ENCODE measurements at places on chromosomes 1 and 21.

GRCh38 chr1:2981981-2982614, 39.2 kb upstream of the ACTRT2 start:
- DNase-seq = no peak

GRCh38 chr1:153202006-153202405, 1.2 kb upstream of the LELP1 start:
- no peak for DNase-seq

GRCh38 chr1:177355575-177355974, 184.8 kb downstream of the BRINP2 start:
- no peak for DNase-seq

GRCh38 chr21:41622831-41623548, 115.0 kb upstream of the TMPRSS2 start:
- no peak for DNase-seq

GRCh38 chr1:205368478-205368877, 11.8 kb upstream of the KLHDC8A start:
- DNase-seq = no peak

- DNase-seq = no peak
Observed at GRCh38 chr1:51867479-51868232, 10.9 kb downstream of the NRDC start.

DNA sequence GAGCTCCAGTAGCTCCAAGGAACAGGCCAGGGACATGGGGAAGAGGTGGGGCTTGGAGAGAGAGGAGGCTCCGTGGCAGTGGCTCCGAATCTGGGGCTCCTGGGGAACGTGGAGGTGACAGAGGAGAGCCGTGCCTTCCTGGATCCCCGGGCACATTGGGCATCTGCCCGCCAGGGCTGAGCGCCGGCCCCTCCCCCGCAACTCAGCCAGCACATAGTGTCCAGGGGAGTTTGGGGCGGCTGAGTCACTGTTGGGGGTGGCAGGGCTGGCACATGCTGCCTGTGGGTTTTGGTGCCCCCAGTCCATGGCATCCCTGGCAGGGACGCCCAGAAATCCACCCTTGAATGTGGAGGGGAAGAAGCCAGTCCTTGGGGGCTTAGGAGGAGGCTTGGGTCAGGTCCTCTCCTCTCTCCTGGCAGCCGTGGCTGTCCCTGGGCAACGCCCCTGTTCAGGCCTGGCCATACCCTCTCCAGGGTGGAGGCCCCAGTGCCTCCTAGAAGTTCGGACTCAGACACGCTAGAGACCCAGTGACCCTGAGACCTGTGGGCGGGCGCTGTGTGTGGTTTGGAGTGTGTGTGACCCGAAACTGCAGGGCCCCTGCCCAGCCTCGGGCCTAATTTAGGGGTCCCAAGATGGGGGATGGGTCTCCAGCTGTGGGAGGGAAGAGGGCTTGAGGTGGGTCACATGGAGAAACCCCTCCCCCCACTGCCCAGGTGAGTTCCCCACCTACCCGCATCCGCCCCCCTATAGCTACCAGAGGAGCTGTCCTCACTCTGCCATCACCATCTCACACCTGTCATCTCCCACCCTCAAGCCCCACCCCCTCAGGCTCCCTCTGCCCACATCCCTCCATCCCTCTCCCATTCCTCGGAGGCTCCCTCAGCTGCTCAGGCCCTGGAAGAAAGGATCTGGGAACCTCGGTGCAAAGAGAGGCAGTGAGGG, 1.6 kb downstream of the HSPB7 start:
- no peak for DNase-seq

DNA sequence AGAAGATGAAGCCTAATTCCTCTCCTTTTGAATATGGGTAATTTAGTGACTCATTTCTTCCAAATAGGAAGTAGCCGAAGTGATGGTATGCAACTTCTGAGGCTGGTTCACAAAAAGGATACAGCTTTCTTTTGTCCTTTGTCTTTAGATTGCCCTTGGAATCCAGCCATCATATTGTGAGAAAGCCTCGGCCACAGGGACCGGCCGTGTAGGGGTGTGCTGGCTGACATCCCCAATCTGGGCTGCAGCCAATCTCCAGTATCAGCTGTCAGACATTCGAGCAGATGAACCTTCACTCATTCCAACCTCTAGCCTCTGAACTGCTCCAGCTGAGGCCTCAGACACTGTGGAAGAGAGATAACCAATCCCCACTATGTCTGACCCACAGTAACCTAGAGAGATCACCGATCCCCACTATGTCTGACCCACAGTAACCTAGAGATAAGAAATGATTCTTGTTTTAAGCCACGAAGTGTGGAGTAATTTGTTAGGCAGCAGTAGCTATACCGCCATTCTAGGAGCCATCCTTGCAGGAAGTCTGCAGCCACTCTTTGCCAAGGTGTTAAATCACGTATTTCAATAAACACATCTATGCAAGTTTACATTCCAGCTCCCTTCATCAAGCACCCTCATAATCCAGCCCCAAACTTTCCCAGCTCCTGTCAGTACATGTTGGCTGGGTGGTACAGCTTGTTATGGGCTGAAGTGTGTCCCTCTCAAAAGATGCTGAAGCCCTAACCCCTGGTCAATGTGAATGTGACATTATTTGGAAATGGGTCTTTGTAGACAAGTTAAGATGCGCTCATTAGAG, 2.9 kb upstream of the DIP2A start:
- DNase-seq = no peak

DNA sequence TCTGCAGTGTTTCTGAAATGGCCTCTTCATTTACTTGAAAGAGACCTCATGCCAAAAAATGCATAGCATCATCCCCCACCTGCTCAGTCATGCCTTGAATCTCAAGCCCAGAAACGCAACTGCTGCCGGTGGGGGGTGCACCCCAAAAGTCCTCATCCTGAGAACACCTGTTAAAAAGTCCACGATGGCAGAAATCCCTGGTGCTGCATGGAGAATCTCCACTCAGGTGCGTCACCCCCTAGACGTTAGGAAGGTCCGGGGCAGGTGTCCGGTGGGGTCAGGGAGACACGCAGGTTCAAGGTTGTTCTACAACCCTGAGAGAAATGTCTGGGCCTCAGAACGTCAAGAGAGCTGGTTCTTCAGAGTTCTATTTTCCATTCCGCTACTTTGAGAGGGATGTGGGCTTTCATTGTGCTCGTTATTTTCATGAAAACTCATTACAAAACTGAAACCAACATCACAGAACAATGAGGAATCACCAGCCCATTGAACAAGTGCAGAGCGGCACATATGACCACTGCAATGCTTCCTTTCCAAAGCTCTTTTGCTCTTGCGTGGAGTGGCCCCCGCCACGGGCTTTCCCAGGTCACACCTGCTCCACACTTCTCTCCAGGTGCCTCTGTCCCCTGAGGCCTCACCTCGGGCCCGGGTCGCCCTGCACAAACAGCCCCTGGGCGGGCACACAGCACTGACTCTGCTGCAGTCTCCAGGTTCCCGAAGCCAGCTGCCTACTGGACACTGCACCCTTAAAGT, 201.9 kb downstream of the TOMM20 start:
- DNase-seq = no peak

- DNase-seq = no peak
Observed at GRCh38 chr1:147652306-147652705, 18.0 kb downstream of the ACP6 start.

- DNase-seq = no peak
Observed at GRCh38 chr1:9573723-9574122, 15.0 kb upstream of the TMEM201 start.

DNA sequence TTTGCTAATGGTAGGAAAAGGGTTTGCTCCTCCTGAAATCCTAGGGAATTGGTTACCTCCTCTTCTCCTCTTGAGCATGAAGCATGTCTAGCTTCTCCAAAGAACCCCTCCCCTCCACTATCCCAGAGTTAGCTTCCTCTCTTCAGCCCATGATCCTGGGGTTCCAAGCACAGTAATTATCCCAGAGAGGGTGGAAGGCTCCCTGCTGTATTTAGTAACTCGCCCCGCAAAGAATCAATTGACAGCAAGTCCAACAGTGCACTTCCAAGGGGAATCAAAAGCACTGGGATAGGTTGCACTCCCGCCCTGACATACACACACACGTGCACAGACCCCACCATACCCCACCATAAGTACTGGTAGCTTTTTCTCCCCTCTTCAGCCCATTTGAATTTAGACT, 3.1 kb downstream of the S100A8 start:
- DNase-seq = no peak

DNA sequence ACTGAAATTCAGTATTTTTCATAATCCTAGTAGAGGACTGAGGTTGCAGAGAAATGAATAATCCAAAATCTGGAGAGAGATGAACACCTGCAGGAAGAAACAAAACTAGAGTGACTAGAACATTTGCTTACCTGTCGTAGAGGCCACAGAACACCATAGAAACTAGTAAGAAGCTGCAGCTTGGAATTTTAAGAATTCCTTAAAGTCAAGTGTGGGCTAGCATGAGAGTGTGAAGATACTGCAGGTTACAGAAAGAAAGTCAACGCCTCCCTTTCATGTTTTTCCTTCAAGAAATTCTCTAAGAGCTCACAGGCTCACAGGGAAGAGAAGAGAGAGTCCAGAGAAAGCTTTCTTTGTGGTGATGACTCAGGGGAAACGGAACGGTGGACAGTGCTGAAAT, 633.7 kb downstream of the LRRIQ3 start:
- no peak for DNase-seq

GRCh38 chr21:43187715-43188114, 18.9 kb downstream of the CRYAA start:
- no peak for DNase-seq

GRCh38 chr21:14259747-14260146, 43.8 kb downstream of the RBM11 start:
- DNase-seq = no peak

GRCh38 chr21:34878940-34879339, 170.2 kb downstream of the RUNX1 start:
- DNase-seq = no peak

- no peak for DNase-seq
Observed at GRCh38 chr1:226360106-226360746, 47.7 kb downstream of the PARP1 start.

DNA sequence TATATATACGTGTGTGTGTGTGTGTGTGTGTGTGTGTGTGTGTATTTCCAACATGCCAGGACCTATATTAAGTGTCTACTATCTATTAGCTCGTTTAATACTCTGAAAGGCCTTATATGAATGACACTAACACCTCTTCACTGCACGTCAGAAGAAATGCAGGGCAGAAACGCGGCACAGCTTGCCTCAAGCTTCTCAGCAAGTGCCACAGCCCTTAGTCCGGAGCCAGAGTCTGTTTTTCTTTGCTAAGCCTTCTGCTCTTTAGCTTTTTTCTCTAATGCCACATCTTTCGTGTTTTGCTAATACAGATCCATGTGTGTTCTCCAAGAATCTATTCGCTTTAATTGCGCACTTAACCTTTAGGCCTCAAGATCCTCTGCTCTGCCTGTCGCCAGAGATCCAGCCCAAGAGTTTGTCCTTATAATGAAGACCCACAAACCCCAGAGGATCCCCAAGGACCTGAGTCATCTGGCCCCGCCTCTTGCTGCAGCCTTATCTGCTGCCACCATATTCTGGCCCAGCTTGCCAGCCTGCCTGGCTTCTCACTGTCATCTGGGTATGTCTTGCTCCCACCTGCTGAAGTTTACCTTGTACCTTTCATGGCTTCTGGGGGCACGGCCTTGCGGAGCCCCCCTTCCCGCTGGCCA, 2.0 kb upstream of the TRIM58 start:
- DNase-seq = no peak

DNA sequence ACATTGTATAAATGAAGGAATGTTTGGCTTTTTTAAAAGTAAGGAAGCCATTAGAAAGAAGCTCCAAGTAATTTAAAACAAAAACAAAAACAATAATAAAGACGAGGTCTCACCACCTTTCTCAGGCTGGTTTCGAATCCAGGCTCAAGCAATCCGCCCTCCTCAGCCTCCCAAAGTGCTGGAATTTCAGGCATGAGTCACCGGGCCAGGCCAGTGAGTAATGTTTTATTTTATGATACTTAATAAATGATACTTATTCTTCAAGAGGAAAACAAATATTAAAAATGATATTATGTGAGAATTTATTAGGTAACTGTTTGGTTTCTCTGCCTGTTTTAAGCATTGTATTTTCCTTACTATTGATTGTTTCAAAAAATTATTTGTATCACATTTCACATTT, 201.4 kb upstream of the BRINP3 start:
- no peak for DNase-seq

DNA sequence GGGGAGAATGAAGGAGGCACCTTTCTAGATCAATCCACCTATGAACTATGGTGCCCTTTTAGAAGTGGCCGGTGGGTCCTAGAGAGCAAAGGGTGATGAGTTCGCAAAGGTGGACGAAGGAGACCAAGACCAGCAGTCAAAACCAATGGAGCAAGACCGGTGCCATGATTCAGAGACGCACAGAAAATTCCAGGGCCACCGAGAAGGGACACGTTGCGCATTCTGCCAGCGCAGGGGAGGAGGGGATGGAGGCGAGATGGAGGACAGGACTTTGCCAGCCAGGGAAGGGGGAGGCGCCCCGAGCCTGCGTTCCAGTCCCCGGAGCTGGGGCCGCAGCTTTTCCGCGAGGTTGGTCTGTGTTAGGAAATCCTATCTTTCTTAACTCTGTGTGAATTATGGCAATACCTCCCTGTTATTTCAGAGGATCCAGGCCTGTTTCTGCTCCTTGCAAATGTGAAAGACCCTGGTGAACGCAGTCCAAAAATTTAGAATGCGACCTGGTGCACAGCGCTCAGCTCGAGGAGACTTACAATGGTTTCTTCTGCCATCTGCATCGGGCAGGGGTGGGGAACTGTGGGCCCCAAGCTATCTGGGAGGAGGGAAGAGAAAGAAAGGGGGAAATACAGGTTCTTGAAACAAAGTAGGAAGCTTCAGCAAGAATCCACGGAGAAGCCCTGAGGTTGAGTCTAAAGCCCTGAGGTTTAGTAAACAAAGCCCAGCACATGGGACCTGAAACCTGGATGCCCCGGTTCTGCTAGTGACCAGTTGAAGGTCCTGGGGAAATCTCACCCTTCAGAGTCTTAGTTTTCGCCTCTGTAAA, 129.4 kb downstream of the MRPS6 start:
- no peak for DNase-seq

DNA sequence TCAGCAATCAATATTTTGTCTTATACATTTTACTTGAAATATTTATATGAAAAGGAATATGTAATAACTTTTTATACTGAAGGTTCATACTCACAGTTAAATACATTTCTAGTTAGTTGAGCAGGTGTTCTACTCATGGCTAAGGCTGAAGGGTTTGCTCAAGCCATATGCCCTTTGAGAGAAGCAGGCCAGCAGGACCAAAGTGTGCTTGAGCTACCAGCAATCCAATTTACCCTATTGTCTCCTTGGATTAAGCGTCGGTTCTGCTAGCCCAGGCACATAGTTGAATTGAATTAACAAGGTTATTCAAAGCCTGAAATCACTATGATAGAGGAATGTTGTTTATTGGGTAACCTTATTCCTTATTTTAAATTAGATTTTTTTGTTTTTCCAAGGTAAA, 151.5 kb upstream of the BACE2 start:
- no peak for DNase-seq

DNA sequence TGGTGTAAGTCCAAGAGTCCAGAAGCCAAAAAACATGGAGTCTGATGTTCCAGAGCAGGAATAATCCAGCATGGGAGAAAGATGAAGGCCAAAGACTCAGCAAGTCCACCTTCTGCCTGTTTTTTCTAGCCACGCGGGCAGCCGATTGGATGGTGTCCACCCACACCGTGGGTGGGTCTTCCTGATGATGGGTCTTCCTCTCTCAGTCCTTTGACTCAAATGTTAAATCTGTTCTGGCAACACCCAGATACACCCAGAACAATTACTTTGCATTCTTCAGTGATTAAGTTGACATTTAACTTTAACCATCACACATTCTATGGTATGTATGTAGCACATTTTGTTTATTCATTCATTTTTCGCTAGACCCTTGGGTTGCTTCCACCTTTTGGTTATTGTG, 944.4 kb downstream of the PLA2G4A start:
- no peak for DNase-seq

- DNase-seq = no peak
Observed at GRCh38 chr1:180863158-180863775, 49.4 kb upstream of the KIAA1614 start.

All from stimulated activated CD4-positive, alpha-beta T cell treated with anti-CD3 and anti-CD28 coated beads, Interleukin-1b, Interleukin-23, amount 100 ng/mL, for 1 hour (primary cell).